IMR-90 (cell line): ENCODE measurements at places on chromosomes 5 and 9. TPM values are rescaled to one million over a fixed set of nuclear protein-coding genes. Genes with fewer than 3 reads are reported as not detected.

- no peak for DNase-seq
Observed at GRCh38 chr9:107067739-107068416, 204.9 kb downstream of the ZNF462 start.

DNA sequence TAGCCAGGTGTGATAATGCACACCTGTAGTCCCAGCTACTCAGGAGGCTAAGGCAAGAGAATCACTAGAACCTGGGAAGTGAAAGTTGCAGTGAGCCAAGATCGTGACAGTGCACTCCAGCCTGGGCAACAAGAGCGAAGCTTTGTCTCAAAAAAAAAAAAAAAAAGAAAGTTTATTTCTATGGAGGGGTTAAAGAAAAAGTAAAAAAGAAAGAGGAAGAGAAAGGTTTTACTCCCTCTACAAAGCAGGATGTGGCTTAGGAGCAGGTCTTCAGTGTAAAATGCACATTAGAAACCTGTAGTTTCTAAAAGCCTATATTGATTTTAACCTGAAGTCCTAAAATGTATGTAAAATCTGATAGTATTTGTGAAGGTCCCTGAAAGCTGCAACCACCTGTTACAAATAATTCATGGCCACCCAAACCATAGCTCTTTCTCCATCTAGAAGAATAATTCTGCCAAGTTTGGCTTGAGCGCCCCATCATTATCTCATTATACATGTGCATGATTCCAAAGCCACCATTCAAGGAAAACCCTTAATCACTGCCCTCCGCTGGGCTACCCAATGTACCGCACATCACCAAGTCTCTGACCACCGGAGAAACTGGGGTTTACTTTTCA, 3.4 kb downstream of the FNBP1 start:
- no peak for DNase-seq

GRCh38 chr5:140042393-140042642, 781 bp downstream of the NRG2 start:
- no peak for DNase-seq

DNA sequence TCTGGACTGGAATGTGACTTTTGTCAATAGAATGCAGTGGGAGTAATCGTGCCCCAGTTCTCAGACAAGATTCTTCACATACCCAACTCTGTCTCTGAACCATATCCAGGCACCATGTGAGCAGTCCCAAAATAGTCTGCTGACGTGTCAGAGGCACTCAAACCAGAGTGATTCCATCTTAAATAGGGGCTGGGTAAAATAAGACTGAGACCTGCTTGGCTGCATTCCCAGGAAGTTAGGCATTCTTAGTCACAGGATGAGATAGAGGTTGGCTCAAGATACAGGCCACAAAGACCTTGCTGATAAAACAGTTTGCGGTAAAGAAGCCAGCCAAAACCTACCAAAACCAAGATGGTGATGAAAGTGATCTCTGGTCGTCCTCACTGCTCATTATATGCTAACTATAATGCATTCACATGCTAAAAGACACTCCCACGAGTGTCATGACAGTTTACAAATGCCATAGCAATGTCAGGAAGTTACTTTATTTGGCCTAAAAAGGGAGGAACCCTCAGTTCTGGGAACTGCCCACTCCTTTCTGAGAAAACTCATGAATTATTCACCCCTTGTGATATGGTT, 16.9 kb upstream of the PLCXD3 start:
- peak; percentile 98 for DNase-seq

DNA sequence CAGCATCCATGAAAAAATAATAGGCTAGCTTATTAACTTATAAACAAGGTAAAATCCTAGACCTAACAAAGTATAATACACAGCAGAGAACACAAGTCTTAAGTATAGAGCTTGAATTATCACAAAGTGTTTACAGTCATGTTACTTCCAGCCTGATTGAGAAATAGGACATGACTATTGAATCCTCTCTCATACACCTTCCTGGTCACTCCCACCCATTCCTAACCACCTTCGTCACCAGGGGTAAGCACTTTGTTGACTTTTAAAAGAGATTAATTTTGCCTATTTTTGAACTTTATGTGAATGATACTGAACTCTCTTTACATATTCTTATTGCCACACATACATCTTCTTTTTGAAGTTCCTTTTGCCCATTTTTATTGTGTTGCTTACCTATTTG, 325.8 kb downstream of the PJA2 start:
- no peak for DNase-seq

GRCh38 chr5:1437226-1437829, 7.9 kb downstream of the SLC6A3 start:
- DNase-seq = peak; percentile 26

DNA sequence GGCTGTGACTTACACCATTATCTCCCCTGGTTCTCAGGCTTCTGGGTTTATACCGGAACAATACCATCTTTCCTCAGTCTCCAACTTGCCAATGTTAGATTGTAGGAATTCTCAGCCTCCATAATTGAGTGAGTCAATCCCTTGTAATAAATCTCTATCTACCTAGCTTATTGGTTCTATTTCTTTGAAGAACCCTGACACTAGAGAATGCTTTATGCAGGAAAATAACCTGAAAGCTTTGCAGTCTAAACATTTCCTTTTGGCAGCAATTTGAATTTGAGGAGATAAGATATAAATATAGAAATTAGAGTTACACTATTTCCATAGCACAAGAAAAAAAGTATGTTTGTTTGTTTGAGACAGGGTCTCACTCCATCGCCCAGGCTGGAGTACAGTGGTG, 278.1 kb upstream of the CDH18 start:
- no peak for DNase-seq

DNA sequence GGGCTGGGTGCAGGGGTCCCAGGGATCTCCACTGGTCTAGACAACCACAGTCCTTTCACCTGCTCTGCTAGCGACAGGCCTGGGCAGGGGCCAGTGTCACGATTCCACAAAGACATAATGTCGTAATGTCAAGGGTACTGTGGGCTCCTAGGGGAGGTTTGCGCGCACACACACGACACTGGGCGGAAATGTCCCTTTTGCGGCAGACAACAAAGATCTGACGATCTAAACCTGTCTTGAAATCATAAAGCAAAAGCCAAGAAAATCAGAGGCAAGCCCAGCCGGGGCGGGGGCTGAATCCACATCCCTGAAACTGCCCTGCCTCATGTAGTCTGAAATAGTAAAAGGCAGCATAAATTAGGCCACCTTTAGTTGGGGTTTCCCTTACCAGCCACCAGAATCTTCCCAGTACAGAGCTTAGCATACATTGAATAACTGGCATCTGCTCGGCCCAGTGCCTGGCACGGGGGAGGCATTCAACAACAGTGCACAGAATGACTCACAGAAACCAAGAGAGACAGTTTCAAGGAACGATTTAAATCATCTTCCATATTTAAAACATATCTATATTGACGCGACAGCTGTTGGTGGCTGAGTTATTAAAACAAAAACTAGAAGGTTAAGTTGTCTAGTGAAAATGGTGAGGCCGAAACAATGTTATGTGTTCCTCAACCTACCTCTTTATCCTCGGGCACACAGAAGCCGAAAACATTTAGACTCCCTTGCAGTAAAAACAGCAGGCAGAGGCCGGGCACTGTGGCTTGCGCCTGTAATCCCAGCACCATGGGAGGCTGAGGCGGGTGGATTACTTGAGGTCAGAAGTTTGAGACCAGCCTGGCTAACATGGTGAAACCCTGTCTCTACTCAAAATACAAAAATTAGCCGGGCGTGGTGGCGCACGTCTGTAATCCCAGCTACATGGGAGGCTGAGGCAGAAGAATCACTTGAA, 151.0 kb downstream of the MYO10 start:
- DNase-seq = peak; percentile 31

- peak; percentile 78 for DNase-seq
Observed at GRCh38 chr9:129697656-129698253, 32.3 kb downstream of the PRRX2 start.

GRCh38 chr5:10227379-10227778, 22.3 kb downstream of the ATPSCKMT start:
- peak; percentile 79 for DNase-seq

DNA sequence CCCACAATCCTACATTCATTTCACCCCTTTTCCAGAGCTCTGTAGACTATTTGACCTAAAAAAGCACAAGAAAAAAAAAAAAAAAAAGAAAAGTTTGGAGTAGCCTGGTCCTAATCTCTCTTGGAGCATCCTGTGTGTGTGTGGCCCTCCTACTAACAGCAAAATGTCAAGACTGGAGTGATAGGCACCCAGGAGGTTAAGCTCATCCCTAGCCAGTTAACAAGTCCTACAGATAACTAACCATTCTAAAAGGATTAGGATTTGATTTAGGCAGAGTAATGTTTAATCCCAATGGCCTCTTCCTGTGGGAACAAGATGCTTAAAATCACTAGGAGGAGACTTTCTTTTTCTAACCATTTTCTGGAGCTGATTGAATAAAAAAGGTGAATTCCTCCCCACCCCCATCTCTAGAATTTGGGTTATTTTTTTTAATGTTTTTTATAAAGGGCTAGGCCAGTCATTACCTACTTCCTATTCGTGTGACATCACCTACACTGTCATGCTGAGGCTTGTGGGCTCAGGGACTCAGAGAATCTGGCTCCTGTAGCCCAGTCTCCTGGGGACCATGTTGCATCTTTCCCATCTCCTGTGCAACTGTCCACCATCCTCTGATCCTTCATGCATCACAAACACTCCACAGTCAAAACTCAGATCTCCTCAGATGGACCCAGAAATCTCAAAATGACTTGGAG, 43.2 kb upstream of the NR3C1 start:
- no peak for DNase-seq

- no peak for DNase-seq
Observed at GRCh38 chr5:121737120-121737519, 114.6 kb upstream of the FTMT start.

GRCh38 chr9:32550150-32550561, 2.0 kb upstream of the SMIM27 start:
- peak; percentile 53 for DNase-seq

- no peak for DNase-seq
Observed at GRCh38 chr5:180717989-180718388, 21.9 kb downstream of the OR2Y1 start.

DNA sequence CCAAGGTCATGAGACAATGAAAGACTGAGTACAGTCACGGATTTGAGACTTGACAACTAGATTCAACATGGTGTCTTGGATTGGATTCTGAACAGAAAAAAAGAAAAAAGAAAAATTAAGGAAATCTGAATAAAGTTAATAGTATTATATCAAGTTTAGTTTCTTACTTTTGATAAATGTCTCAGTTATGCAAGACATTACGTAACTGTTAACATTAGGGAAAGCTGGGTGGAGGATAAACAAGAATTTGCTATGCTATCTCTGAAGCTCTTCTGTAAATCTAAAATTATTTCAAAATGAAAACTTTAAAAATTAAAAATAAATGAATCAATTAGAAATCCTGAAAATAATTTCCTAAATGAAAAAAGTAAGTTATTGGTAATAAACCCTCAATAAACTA, 14.4 kb upstream of the DCAF12 start:
- no peak for DNase-seq

DNA sequence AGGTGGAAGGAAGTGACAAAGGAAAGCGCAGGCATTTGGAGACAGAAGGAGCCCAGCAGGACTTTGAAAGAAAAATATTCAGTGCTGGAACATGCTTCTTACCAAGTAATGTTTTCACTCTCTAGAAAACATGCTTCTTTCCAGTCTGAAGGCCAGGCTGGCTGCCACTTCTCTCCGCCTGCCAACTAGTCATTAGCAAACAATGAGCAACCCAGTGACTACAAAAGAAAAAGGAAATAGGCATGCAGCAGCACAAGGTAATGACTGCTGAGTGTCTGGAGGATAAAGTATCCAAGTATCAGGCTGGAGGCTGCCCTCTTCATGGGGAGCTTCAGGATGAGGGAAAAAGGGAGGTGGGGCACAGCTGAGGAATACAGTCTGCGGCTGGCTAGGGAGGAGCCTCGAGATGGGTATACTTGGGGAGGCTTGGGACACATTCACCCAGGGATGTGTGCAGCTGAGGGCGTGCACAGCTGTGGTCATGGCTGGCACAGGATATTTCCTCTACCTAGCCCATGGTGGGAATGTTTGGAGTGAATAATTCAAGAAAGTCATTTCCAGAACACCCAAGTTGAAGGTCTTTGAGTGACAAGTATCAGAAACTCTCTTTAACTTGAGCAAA, 161.5 kb upstream of the KIF2A start:
- DNase-seq = no peak

DNA sequence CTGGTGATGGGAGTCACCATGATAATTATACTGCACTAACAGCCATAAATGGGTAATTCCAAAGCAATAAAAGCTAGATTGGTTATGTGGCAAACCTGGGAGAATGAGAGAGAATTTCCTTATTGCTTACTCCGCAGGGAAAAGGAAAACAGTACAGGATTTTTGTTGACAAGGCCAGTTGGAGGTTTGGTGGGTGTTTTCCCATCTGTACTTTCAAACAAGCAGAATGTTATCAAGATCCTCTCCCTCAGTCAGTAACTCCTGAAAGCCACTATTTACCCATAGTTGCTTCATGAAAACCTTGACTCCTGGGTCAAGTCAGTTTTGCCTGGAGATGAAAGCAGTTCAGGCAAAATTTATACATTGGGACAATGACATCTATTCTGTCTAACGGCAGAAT, 26.4 kb downstream of the IL9 start:
- DNase-seq = no peak

DNA sequence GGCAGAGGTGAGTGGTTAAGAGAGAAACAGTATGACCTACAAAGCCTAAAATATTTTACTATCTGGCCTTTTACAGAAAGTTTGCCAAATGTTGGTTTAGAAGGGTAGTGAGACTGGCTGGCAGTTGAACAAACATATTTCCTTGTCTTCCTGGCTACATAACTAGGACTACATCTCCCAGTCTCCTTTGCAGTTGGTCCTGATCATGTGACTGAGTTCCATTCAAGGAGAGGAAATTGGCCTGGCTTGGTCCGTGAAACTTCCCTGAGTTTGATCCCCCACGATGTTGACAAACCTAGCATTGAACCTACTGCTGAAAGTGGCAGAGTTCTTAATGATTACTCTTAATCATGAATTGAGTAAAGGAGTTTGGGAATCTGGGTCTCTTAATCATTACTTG, 280.8 kb downstream of the SLIT3 start:
- no peak for DNase-seq

- no peak for DNase-seq
Observed at GRCh38 chr9:137492464-137493363, 33.6 kb upstream of the NSMF start.

- no peak for DNase-seq
Observed at GRCh38 chr9:127005770-127006314, 91.3 kb downstream of the RALGPS1 start.

DNA sequence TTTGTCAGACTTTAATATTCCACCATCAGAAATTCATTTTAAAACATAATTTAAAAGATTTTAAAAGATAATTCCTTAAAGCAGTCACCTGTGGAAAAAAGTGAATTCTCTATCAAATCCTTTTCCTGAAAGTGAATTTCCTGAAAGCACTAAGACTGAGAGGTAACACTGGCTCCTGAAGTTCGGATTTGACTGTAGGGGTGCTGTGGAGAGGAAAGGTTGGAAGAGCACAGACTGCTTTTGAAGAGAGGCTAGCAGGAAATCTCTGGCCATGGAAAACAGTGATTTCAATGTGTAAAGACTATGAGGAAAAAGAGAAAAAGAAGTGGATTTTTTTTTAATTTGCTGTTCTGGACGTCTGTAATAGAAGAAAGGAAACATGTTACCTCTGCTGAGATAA, 35.7 kb upstream of the TMEM161B start:
- DNase-seq = no peak

- no peak for DNase-seq
Observed at GRCh38 chr5:96751203-96752169, 56.3 kb downstream of the ERAP1 start.

The XPA gene
- total RNA-seq = 1.4 and 4.4 TPM in 2 replicates

The C1QTNF2 gene
- total RNA-seq = 0.72 and 0.83 TPM in 2 replicates

The CCL28 gene
- under 0.01 TPM in 2 replicates for total RNA-seq

The SLC6A7 gene
- total RNA-seq = under 0.01 TPM in 1 of 2 replicates, not detected in the other

The ECM2 gene
- under 0.01 and 0.36 TPM in 2 replicates for total RNA-seq

The GIN1 gene
- total RNA-seq = 2.9 and 6.4 TPM in 2 replicates

The PAEP gene
- not detected in 2 replicates for total RNA-seq

The SPATA31A3 gene
- not detected in 2 replicates for total RNA-seq

The PCDHA11 gene
- under 0.01 TPM in 1 of 2 replicates, not detected in the other for total RNA-seq

The ENTREP1 gene
- not detected in 2 replicates for total RNA-seq
